ENCODE measurements at places on chromosomes 4 and X.
A peak's percentile ranks its signal among the peaks of the same experiment; 100 is the strongest.

GRCh38 chr4:114015444-114015899 lies 36.0 kb upstream of the ARSJ start:
- DNase-seq, result peak; percentile 92

- DNase-seq, result no peak
Measured at GRCh38 chr4:3461515-3462291, 1.4 kb upstream of the DOK7 start.

GRCh38 chr4:121555315-121556107 lies 141.3 kb downstream of the ANXA5 start:
- no peak for DNase-seq

- DNase-seq, result no peak
Measured at GRCh38 chr4:1783970-1784369, 9.1 kb upstream of the FGFR3 start.

- no peak for DNase-seq
Measured at GRCh38 chr4:39710098-39710896, 12.4 kb downstream of the UBE2K start.

DNA sequence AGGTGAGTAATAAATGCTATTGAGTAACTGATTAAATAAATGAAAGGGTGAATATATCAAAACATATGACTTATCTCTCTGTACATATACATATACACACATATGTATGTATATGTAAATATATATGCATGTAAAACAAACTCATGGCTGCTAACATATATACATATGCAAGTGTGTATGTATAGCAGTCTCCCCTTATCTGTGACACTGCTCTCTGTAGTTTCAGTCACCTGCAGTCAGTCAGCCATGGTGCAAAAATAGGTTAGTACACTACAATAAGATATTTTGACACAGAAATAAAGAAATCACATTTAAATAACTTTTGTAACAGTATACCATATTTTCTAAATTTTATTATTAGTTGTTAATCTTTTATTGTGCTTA lies 467.4 kb downstream of the EPHA5 start:
- DNase-seq, result no peak

DNA sequence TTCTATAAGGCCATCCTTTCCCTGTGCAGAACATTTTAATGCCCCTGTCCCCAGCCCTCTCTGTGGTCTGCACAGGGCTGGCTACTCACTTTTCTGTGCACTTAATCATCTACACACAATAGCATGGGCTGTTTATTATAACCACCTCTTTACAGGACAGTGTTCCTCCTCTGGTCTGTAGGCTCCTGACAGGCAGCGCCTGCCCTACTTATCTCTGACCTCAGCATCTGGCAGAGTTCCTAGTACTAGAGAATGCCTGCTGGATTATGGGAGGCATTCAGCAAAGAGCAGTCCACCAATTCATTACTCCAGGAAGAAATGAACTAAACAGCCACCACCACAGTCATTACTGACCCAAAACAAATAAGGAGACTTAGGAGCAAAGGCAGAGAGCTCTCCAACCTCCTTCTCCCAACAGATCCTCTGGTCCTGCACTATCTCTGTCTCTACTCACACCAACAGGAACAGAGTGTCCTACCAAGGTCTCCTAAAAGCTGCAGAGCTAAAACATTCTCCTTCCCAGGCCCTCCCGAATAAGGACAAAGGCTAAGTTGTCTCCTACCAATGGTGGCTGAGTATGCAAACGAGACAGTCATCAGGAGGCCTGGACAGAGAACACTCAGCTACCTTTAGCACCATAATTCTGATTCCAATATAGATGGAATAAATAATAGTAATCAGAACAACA lies 279.2 kb downstream of the QDPR start:
- no peak for DNase-seq

DNA sequence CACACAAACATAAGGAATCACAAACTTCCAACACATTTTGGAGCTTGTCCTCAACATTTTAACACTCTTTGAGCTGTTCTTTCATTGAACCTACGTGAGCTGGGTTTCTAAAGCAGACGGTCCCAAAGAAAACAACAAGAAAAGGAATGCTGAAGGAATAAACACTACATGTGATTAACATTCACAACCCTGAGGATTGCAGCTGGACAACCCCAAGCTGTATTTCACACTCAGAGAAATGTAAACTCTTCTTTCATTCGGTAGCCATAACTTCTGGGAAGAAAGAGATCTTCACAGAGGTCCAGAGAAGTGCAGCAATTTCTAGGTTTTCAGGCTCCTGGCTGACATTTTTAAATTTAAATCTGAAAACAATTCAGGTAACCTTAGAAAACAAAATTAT lies 130.2 kb downstream of the CFAP299 start:
- no peak for DNase-seq

DNA sequence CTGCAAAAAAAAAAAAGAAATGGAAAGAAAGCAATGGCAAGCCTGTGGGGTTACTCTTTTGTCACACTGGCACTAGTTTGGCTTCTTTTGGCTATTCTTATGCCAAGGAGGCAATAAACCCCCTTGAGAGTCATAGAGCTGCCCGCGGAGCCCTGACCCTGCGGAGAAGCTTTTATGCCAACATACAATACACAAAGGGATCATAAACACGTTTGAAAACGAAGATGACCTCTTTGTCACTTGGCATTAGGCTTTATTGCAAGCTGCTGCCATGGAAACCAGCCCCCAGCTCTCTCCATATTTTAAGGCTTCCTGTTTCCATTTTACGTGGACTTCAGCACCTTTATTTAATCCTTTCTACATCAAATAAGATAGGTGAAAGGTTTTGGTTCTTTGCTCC lies 7.6 kb downstream of the NEUROG2 start:
- no peak for DNase-seq

- DNase-seq, result no peak
Measured at GRCh38 chr4:52715255-52715897, 35.8 kb downstream of the ERVMER34-1 start.

GRCh38 chr4:15470128-15470475 lies 420 bp downstream of the CC2D2A start:
- DNase-seq, result no peak

DNA sequence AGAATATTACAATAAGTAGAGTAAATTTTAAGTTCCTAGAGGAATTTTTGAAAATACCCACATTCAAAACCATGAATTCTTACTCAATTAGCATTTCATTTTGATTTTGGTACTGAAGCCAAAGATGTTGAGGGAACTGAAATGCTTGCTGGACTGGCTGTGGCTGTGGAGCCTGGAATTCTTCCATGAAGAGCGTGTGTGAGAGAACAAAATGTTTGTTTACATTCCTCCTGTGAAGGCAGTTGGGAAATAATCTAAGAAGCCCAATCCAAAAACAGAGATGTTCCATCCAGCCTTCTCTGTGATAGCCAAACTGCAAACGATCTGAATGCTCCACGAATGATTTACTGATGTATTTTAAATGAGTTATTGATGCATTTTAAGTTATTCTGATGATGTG lies 3.8 kb upstream of the ADH1B start:
- no peak for DNase-seq

DNA sequence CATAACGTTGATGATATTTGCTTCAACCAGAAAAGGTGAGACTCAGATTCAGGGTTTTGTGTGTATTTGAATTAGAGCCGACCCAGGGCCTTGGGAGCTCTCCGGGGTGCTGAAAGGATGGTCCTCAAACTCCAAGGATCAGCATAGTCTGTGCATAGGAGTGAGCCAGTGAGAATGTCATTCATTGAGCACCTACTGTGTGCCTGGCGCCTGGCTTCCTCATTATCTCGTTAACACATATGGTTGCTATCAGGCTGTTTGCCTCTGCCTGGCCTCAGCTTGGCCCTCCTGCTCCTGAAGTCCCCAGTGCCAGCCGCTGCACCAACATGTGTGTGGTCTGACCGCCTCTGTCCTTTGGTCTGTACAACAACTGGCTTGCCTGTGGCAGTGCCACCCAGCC lies 25.1 kb upstream of the JAKMIP1 start:
- DNase-seq, result no peak

GRCh38 chrX:31929366-31929765 lies 857.5 kb upstream of the FTHL17 start:
- no peak for DNase-seq

DNA sequence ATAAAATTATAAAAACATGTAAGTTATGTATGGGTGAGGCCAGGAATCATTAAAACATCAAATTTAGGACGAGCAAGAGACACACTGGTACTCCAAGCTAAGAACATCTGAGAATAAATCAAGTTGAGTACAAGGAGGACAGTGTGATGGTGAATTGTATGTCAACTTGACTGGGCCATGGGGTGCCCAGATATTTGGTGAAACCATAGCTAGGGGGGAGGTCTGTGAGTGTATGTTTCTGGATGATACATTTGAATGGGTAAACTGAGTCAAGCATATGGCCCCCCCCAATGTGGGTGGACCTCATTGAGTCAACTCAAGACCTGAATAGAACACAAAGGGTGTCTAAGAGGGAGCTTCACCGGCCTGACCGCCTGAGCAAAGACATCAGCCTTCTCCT lies 115.3 kb upstream of the BCOR start:
- no peak for DNase-seq

DNA sequence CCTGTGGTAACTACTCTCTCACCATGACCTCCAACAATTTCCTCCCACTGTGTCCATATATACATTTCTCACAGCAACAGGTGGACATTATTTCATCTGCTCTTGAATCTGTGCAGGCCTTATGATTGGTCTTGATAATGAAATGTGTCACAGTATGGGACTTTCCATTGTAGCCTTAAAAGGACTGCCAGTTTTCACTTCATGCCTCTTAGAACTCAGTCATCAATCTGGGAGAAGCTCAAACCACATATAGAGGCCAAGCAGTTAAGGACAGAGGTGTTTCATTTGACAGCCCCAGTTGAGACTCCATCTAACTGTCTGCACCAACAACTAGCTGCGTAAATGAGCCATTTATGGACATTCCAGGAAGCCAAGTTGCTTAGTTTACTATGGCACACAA lies 1534.8 kb downstream of the ARAP2 start:
- DNase-seq, result no peak

- no peak for DNase-seq
Measured at GRCh38 chr4:145618932-145619638, at the start of gene MMAA. MMAA (plus strand) TSS chr4:145619385; CDS start chr4:145639140, 19,755 bp downstream.

- no peak for DNase-seq
Measured at GRCh38 chr4:61590881-61591280, 390.8 kb downstream of the ADGRL3 start.

DNA sequence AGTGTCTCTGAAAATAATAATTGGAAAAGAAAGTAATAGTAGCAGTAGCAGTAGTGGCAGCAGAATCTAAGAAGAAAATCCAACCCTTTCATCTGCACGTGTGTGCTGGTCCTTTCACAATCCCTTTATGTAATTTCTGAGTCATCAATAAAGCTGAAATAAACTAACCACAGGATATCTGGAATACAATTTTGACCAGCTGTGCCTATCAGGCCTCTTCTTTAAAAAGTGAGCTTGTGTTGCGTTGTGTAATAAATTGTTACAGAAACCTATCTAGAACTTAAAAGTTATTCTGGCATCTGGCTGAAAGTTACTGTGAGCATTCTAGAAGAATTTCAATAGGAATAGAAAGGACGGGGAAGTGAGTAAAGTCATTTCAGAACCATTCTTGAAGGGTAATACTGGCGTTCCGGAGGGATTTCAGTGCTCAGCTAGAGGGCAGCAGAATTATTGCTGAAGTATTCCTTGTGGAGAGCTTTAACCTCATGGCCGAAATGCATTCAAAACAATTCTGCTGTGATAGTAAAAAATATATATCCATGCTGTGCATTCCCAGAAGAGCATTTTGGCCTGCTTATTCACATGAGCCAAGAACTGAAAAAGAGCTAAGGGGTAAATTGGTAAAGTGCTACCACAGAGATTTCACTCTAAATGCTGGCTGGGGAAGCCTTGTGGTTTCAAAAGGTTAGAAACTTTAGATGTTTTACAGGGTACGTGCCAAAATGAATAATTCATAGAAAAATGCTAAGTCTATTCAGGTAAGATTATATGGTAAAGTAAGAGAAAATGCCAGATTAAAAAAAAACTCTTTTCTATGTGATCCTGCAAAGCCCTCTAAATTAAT lies 260.6 kb downstream of the NKX6-1 start:
- no peak for DNase-seq

DNA sequence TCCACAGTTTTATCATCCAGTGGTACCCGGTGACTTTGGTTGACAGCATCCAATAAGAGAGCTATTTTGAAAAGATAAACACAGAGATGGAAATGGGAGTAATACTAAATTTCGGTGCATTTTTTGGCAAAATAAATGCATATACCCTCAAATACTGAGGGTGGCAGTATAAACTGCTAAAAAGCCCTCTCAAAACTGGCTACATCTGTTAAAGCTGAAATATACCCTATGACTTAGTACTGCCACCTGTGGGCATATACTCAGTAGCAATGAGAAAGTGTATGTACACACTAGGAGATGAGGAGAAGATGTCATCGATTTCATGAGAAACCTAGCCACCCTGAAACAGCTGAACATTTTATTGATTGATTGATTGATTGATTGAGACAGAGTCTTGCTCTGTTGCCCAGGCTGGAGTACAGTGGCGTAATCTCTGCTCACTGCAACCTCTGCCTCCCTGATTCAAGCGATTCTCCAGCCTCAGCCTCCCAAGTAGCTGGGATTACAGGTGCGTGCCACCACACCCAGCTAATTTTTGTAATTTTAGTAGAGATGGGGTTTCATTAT lies 12.2 kb upstream of the TMEM128 start:
- no peak for DNase-seq

DNA sequence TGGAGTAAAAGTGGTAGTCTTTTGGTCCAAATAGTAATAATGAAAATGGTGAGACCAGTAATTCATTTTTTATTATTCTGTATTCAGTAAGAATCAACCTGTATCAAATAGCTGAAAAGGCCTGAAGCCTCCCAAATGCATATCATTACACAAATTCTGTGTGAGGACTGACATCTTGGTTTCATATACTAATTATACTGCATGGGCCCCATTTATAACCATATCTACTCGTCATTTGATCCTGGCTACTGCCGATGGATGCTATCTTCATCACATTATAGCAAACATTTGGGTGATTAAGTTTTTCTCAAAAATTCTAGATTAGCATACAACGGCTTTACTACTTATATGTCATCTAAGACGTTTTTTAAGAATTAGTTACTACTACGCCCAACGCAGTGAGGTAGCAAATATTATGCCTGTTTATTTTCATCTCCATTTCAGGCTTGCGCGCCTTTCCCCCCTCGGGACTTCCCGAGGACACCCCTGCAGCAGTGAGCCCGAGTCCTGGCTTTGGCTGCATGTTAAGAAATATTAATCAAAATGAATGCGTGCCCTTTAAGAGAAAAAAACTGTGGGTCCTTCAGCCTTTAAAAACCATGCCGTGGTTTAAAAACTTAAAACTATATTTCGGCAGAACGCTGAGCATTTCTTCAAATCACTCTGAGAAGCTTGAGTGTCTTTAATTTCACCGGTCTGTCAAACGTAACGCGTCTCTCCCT lies 814 bp upstream of the MMAA start:
- DNase-seq, result no peak

GRCh38 chrX:11311706-11312105 lies 18.5 kb downstream of the AMELX start:
- no peak for DNase-seq

- DNase-seq, result peak; percentile 90
Measured at GRCh38 chr4:85474818-85475630, at the start of gene ARHGAP24. ARHGAP24 (plus strand) TSS chr4:85475150.

Data from SK-N-MC (cell line).